ENCODE measurements at places on chromosomes 7 and 10. TPM values are rescaled to one million over a fixed set of nuclear protein-coding genes. Genes with fewer than 3 reads are reported as not detected.

Gene LHFPL3
- total RNA-seq = 0.43 TPM

Gene ANXA8L1
- total RNA-seq = not detected

Gene COL13A1
- 0.53 TPM for total RNA-seq

Gene ADAM12
- 1.3 TPM for total RNA-seq

Gene HOXA7
- 2.2 TPM for total RNA-seq

Gene SRGN
- 3.9 TPM for total RNA-seq

Gene SPDYE16
- total RNA-seq = not detected

Gene ASB10
- total RNA-seq = not detected

Gene BICC1
- total RNA-seq = 11.8 TPM

DNA sequence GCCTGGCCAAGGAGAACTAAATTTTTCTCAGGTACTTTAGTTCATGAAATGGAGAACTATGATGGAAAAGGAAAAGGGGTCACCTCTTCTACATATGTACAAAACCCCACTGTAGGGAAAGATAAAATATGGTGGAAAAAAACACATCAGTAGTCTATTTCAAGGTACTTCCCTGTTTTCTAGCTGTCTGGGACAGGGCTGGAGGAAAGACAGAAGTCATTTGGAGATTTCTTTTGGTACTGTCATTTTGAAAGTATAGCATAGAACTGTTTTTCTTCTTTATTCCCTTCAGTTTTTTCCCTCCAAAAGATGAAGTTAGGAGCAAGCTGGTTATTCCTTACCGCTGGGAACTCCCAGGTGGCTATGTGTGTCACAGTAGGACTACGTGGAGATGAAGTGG, 196.1 kb downstream of the DOCK4 start:
- DNase-seq = no peak

GRCh38 chr7:3089493-3089892, 45.8 kb upstream of the CARD11 start:
- peak; percentile 65 for DNase-seq

DNA sequence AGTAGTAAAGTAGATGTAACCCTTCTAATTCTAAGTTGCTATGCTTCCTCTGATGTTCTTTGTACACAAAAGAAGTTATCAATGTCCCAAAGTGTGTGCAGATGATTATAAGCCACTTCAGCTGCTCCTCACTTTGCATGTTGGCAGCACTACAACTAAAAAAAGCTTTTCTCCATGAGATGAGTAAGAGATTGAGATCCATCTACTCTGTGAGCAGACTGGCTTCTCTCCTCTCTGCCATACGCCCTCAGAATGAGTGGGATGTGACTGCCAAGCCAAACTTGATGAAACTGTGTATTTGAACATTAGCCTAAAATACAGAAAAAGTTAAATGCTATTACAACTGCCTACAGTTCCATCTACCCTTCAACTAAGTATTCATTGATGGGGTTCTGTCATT, 102.9 kb upstream of the ETV1 start:
- DNase-seq = no peak

DNA sequence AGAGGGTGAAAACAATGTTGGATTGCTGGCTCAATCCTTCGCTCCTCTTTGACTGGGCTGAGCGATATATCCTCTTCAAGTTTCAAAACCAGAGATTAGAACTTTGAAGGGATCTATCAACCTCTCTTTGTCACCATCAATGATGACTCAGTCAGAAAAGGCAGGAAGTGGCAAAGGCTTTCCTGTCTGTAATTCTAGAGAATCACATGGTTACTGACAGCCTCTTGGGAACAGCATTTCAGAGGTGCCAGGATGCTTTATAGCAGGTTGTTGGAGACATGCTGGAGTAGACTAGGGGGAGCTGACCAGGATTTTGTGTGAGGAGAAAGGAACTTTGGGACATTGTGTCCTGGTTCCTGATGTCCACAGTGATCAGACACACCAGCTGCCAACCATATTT, 81.3 kb downstream of the PRKCQ start:
- peak; percentile 13 for DNase-seq

DNA sequence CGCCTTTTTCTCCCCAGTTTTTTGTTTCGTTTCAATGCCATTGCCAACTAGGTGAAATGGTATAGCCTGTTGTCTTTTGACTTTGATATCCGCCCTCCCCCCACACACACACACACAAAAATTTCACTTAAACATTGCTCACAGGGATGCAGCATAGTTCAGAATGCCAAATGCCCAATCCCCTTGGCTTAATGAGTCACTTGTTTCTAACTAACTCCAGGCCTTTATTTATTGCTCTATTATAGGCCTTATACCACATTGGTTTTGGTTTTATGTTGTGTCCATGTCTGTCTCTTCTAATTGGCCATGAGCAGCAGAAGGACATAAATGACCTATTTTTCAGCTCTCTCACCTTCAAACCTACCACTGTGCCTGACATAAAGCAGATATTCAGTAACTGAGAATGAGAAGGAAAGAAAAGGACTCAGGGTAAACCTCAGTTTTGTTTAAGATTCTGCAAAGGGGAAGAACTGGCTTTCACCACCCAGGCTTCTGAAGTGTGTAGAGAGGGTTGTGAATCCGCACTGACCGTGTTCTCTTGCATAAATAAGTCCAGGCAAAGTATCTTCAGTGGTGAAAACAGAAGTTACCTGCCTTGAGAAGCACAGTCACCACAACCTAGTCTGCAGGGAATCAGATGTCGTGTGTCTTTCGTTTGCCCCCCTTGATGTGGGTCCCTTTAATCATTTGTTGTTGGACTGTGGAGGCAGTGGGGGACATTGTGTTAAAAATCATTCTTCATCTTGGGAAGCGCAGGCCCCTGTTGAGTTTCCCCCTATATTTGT, 139.8 kb downstream of the CELF2 start:
- DNase-seq = no peak

GRCh38 chr10:124210263-124210662, 116.9 kb upstream of the CHST15 start:
- DNase-seq = no peak

- DNase-seq = peak; percentile 85
Observed at GRCh38 chr7:191981-192649, at the start of gene FAM20C. Gene FAM20C (plus strand): TSS chr7:192571. CDS start chr7:193200, 629 bp downstream.

GRCh38 chr7:92769844-92770243, 66.5 kb downstream of the CDK6 start:
- no peak for DNase-seq

DNA sequence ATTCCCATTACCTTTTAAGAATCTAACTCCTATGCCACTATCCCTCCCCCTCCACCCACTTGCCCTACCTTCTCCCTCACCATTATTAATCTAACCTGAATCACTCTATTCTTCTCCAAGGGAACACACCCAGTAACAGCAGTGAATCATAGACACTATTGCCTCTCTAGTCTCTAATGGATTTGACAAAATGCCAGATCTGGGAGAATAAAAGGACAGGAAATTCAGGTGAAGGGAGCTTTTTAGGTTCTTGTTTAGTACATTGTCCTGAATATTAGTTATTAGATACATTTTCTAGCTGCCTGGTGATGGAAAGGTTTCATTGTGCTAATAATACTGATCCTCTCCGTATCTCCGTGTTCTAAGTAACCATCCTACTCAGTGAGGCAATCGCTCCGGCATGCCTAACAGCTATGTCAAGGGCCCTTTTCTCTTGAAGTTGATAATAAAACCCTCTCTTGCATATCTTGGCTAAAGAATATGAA, 4.1 kb upstream of the SFR1 start:
- no peak for DNase-seq

DNA sequence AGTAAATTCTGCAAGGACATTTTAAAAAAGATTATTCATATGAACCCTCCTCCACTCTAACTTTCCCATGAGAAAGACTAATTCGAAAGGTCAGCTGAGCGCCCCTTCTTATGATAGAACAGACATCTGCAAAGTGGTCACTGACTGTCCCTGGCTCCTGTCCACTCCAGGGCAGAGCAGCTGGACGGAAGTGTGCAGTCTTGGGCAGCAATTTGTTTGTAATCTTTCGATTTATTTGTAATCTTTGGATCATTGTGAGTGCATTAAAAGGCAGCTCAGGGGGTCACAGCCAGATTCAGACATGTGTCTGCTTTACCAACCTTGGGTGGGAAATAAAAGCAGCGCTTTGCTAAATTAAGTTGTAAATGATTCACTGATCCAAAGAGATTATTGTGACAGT, 158.8 kb upstream of the ADARB2 start:
- no peak for DNase-seq

DNA sequence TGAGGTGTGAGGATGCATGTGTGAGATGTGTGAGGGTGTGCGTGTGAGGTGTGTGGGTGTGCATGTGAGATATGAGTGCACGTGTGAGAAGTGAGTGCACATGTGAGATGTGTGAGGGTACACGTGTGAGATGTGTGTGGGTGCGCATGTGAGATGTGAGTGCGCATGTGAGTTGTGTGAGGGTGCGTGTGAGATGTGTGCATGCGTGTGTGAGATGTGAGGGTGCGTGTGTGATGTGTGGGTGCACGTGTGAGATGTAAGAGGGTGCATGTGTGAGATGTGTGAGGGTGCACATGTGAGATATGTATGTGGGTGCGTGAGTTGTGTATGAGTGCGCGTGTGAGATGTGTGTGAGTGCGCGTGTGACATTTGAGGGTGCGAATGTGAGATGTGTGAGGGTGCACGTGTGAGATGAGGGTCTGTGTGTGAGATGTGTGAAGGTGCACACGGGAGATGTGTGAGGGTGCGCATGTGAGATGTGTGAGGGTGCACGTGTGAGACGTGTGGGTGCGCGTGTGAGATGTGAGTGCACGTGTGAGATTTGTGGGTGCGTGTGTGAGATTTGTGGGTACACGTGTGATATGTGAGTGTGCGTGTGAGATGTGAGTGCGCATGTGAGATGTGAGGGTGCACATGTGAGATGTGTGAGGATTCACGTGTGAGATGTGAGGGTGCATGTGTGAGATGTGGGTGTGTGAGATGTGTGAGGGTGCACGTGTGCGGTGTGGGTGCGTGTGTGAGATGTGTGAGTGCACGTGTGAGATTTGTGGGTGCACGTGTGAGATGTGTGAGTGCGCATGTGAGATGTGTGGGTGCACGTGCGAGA, 30.5 kb downstream of the PPIF start:
- no peak for DNase-seq

DNA sequence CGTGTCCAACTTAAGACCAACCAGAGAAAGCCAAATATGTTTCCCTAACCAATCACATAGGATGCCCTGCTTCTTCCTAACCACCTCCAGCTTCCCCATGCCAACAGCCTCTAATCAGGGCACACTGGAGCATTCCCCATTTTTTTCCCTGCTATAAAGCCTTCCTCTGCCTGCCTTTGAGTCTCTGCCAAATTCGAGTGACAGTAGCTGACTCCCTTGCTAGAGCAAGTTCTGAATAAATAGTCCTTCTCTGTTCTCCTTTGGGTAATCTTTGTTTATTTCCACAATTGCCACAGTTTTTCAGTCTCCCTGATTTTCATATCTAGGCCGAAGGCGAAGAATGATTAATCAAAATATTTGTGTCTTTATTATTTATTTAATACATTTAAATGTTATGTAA, 96.7 kb downstream of the ANLN start:
- no peak for DNase-seq

GRCh38 chr7:44380831-44381493, 55.6 kb upstream of the CAMK2B start:
- no peak for DNase-seq

- DNase-seq = no peak
Observed at GRCh38 chr7:117138495-117138894, 184.4 kb downstream of the WNT2 start.

All from H4 (cell line).